ENCODE measurements at places on chromosomes 7 and 10.

DNA sequence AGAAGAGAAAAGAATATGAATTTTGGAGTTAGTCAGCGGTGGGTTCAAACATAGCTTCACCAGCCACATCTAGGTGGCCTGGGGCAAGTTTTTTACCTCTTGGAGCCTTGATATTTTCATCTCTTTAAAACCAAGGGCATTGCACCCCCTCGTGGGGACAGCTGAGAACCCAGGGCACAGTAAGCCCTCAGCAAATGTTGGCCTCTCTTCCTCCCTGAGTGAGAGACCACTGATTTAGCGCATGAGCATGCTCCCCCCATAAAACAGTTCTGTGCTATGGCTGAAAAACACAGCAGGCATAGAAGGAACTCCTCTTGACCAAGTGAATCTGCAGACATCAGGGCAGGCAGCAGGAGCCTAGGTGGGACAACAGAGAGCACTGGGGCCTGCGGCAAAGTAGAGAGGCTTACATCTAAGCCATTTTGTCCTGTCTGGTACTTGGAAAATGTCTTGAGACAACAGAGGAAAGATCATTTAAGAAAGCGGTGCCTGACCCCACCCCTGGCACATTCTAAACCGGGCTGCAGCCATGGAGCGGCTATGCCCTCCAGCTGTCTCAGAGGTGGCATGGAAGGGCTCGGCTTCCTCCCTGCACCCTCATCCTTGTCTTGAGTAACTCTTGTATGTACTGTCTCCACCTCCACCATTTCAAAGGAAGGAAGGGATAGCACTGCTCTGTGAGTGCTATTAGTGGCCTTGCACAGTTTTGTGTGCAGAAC lies 94.7 kb downstream of the ARHGAP22 start:
- no peak for DNase-seq

- no peak for DNase-seq
Observed at GRCh38 chr7:102287111-102287980, 678 bp downstream of the SH2B2 start.

GRCh38 chr10:8502573-8502972 lies 448.1 kb downstream of the GATA3 start:
- no peak for DNase-seq

DNA sequence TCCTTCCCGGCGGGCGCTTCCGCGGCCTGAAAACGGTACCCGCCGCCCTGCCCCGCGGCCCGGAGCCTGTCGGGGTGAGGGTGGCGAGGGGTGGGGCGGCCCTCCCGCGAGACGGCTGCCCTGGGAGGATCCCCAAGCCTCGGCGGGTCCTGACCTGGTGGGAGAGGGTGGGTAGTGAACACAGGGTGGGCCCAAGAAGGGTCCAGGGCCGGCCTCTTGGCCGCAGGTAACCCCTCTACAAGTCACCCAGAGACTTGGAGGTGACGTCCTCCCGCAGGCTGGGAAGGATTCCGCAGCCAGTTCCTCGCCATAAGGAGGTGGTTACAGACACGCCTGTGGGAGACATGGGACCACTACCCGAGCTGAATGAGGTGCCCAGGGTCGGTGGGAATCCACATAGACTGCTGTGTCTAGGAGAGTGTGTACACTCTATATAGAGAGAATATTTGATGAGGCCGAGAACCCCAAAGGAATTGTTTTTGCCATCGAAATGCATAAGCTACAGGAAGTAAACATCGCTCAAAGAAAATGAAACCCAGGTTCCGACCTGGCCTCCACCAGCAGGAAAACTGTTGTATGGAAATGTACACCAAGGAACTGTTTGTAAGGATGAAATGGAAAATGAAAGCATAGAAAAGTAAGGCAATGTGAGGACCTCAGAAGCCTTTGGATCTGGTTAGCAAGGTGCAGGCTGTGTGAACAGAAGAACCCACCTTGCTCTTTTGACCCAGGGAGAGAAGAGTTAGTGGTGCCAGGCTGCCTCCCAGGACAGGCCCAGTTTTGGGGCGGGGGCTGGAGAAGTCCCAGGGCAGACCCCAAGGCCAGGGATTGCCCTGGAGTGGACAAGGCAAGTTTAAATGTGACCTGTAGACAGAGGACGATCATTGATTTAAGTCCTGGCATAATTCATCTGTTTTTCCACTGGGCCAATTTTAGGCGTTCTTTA lies 659 bp downstream of the OPTN start:
- no peak for DNase-seq

- DNase-seq = peak; percentile 6
Observed at GRCh38 chr10:49649294-49649693, 30.2 kb upstream of the C10orf53 start.

GRCh38 chr7:93008833-93009232 lies 108.9 kb downstream of the SAMD9 start:
- DNase-seq = no peak

- DNase-seq = no peak
Observed at GRCh38 chr7:158821171-158822031, 7.9 kb downstream of the ESYT2 start.
